ENCODE measurements at places on chromosomes 6 and 20.

DNA sequence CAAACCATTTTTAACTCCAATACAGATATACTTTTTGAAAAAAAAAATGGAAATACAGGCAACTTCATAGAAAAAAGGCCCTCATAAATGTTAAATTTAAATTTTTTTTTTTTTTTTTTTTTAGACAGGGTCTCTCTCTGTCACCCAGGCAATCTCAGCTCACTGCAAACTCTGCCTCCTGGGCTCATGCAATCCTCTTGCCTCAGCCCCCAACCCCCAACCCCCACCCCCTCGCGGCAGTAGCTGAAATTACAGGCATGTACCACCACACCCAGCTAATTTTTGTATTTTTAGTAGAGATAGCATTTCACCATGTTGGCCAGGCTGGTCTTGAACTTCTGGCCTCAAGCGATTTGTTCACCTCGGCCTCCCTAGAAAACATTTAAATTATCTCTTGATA, 12.8 kb upstream of the ULBP3 start:
- no peak for DNase-seq

DNA sequence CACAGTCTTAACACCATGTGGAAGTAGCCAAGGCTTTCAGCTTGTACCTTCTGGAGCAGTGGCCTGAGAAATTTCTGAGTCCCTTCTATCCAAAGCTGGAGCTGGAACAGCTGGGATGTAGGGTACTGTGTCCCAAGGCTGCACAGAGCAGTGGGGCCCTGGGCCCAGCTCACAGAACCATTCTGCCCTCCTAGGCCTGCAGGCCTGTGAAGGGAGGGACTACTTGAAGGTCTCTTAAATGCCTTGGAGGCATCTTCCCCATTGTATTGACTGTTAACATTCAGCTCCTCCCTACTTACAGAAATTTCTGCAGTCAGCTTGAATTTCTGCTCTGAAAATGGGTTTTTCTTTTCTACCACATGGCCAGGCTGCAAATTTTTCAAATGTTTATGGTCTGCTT, 156.5 kb upstream of the MANEA start:
- DNase-seq = no peak

DNA sequence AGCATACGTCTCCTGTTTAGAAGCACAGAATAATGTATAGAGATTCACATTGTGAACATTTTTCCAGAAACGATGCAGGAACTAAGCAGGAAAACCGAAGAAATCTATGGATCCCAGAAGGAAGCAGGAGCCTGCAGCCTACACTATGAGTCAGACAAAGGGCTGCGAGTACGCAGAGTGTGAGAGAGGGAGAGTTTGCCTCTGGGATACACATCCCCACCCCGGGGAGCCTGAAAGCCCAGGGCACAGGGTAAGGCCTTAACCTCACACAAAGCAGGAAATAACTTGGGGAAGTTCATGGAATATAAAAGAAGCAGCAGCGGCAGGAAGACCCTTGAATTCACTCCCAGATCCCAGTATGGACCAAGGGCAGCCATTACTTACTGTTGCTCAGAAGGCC, 842.1 kb upstream of the MANEA start:
- no peak for DNase-seq

DNA sequence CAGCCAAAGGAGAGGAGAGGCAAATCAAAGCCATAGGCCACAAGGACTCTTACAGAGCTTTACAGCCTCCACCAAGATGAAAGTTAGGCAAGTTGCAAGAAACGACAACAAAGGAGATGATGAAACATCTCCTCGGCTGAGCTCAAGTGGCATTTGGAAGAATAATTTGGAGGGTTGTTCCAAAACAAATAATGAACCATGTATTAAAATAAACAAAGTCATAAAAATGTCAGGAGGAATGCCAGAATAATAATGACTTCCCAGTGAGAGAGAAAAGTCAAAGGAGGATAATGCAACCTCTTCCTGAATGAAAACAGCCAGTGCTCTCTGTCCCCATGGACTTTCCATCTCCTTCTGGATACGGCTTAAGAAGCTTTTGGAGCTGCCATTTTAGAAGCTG, 371.4 kb upstream of the ID4 start:
- DNase-seq = no peak

DNA sequence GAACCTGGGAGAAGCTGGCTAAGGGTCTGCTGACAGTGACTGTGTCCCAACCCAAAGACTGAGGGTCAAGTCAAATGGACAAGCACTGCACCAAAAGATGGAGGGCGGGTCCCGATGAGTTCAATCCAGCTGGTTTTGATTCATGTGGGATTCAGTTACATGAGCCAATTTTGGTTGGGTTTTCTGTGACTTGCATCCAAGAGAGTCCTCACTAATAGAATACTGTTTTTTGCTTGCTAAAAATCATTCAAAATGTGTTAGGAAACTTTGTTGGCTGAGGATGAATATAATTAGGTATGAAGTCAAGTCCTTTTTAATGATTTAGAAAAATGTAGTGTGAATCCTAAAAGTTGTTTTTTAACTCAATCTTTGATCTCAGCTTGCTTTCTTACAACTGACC, 323.8 kb upstream of the NOX3 start:
- no peak for DNase-seq
